ENCODE measurements at places on chromosomes 3 and 15. TPM values are rescaled to one million over a fixed set of nuclear protein-coding genes. Genes with fewer than 3 reads are reported as not detected.

IQCF5 gene
- not detected for total RNA-seq

TM6SF1 gene
- 1.9 TPM for total RNA-seq

GPR62 gene
- total RNA-seq = not detected

PLA2G4E gene
- total RNA-seq = not detected

PLIN1 gene
- total RNA-seq = 0.17 TPM

WNT7A gene
- total RNA-seq = 0.29 TPM

REC114 gene
- total RNA-seq = not detected

DNAJB11 gene
- 36.9 TPM for total RNA-seq

MITF gene
- not detected for total RNA-seq

AMIGO3 gene
- not detected for total RNA-seq

SLC22A13 gene
- total RNA-seq = 0.12 TPM

RNF123 gene
- total RNA-seq = 29.7 TPM

PLCL2 gene
- 17.1 TPM for total RNA-seq

ANKRD63 gene
- total RNA-seq = not detected

ARIH2 gene
- total RNA-seq = 109 TPM

EAF1 gene
- 23.4 TPM for total RNA-seq

KNG1 gene
- not detected for total RNA-seq

XRN1 gene
- 67.8 TPM for total RNA-seq

PRTG gene
- not detected for total RNA-seq

PPM1L gene
- total RNA-seq = 2.7 TPM

CPLX3 gene
- not detected for total RNA-seq

CRYGS gene
- total RNA-seq = 2.7 TPM

FBXW12 gene
- not detected for total RNA-seq

DNAH12 gene
- 0.14 TPM for total RNA-seq

GOLGA8T gene
- not detected for total RNA-seq

ZBTB11 gene
- total RNA-seq = 30.3 TPM

PROS1 gene
- total RNA-seq = 0.82 TPM

LPP gene
- total RNA-seq = 41.0 TPM

RTP4 gene
- total RNA-seq = 2.7 TPM

SNTN gene
- total RNA-seq = not detected

MLF1 gene
- 3.8 TPM for total RNA-seq

AADACL2 gene
- total RNA-seq = not detected

KCNAB1 gene
- not detected for total RNA-seq

TMEM212 gene
- not detected for total RNA-seq

BRPF1 gene
- 27.3 TPM for total RNA-seq

CLPX gene
- 64.8 TPM for total RNA-seq

TSC22D2 gene
- total RNA-seq = 12.3 TPM

PHLDB2 gene
- total RNA-seq = 2.1 TPM

TRH gene
- not detected for total RNA-seq

TMC3 gene
- not detected for total RNA-seq

FBXO40 gene
- not detected for total RNA-seq

ALDH1A3 gene
- total RNA-seq = not detected

SMCO1 gene
- total RNA-seq = not detected

CCR1 gene
- total RNA-seq = 0.80 TPM

MKRN3 gene
- total RNA-seq = 3.3 TPM

CHRM5 gene
- not detected for total RNA-seq

GPR15 gene
- 3.0 TPM for total RNA-seq

CLDN1 gene
- 0.22 TPM for total RNA-seq

PSMD6 gene
- 104 TPM for total RNA-seq

ILDR1 gene
- total RNA-seq = 0.26 TPM
